ENCODE measurements at places on chromosomes 5 and 9.

DNA sequence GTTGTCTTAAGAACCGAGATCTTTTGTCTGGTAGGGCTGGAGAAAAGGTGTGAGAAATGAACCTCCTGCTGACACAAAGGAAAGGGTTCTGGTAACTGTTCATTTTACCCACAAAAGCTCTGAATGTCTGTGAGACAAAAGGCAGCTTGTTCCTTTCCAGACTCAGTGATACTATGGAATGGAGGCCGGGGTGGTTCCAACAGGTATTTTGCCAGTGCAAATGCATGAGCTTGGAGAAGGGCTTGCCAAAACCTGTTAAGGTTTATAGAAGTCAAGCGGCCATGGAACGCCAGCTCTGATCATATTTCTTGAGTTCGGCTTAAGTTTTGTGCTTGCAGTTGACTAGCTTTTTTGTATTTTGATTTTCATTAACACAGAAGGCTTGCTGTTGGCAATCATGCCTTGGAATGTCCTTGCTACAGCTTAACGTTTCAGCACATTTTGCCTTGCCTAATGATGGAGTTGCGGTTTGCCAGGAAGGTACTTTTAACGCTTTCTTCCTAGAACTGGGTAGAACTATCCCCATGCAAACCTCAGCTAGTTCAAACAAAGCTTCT is 328.6 kb downstream of the PIK3R1 start:
- no peak for DNase-seq

DNA sequence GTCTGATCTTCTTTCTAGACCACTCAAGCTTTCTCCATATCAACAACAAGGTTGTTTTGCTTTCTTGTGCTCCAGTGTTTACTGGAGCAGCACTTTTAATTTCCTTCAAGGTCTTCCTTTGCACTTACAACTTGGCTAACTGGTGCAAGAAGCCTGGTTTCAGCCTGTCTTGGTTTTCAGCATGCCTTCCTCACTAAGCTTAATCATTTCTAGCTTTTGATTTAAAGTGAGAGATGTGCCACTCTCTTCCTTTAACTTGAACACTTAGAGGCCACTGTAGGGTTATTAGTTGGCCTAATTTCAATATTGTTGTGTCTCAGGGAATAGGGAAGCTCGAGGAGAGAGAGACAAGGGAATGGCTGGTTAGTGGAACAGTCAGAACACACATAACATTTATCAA is 13.4 kb downstream of the AK3 start:
- DNase-seq, result no peak

GRCh38 chr5:151906246-151906645 is 18.4 kb downstream of the GLRA1 start:
- no peak for DNase-seq

- DNase-seq, result no peak
Observed at GRCh38 chr9:125372441-125373226, 111.0 kb downstream of the GAPVD1 start.

All from T-helper 9 cell (primary cell).